ENCODE measurements at places on chromosomes 12 and 14. TPM values are rescaled to one million over a fixed set of nuclear protein-coding genes. Genes with fewer than 3 reads are reported as not detected.

GPRC5D gene
- total RNA-seq = not detected

TSPAN19 gene
- total RNA-seq = 0.36 TPM

GALC gene
- total RNA-seq = 19.9 TPM

TPPP2 gene
- total RNA-seq = not detected

BATF gene
- not detected for total RNA-seq

FAM216A gene
- total RNA-seq = 20.8 TPM

IL23A gene
- total RNA-seq = not detected
